ENCODE measurements at places on chromosomes 5 and 9.
A peak's percentile ranks its signal among the peaks of the same experiment; 100 is the strongest.

DNA sequence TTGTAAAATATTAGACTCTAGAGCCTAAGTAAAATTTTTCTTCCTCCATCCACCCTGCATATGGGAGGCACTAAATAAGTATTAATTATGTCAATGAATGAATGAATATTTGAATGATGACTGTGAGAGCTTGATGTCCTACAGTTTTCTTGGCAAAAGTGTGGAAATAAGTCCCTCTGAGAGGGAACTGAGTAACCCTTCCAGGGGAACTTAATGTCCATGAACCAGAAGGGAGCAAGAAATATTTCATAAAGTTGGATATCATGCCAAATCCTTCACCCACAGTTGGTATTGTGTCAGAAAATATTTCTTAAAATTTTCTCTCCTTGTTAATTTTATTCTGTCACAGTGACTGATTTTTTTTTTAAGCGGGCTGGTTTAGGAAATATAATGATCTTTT is 36.6 kb downstream of the NNT start:
- DNase-seq, result no peak

DNA sequence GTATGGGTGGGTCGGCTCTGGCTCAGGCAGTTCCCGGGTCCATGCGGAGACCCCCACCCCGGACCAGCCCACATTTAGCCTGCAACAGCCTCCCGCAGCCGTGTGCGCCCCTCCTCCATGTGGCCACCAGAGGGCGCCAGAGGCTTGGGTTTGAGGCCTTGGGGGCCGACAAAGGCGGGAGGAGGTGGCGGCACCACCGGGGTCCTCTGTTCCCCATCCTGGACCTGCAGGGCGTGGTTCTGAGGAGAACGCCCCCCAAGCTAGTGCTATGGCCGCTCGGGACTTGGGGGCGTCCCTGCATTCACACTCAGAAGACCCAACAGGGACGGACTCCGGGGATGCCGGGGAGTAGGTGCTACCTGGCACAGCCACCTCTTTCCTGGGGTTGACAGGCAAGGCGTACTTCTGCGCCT is 16.5 kb downstream of the ASS1 start:
- peak; percentile 30 for DNase-seq

DNA sequence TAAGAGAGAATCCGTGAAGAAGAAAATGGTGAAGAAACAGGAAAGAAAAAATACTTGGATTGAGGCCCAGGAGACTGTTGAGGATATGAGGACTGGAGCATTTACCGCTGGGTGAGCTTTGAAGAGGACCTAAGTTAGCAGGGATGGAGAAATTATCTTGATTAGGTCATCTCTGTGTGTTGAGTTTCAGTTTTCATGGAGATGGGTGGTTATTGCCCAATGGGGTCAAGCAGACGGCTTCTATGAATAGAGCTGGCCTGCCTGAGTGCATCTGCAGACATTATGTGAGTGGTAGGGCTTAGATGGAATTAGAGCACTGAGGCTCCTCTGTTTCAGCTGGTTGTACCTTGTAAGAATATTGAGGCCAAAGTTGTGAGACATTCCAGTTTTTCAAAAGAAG is 245.4 kb upstream of the FBXL7 start:
- no peak for DNase-seq

- DNase-seq, result no peak
These were observed 15.2 kb upstream of the TGFBI start for GRCh38 chr5:136013559-136013958.

DNA sequence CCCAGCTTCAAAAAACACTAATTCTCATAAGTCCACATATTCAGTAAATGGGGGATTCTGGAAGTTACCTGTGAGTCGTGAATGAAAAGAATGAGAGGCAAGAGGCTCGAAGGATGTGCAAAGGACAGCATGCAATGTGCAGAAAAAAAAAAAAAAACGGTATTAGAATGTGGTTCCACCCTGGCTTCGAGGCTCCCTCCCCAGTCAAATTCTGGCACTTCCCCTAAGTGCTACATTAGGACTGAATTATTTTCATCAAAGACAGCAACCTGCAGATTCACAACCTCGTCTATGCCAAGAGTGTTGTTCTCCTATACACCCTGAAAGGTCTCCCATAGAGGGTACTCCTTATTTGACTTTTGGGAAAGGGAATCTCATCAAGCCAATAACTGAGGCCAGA is 16.5 kb downstream of the CAPSL start:
- DNase-seq, result no peak

All from NCI-H748 treated with DMSO at 0.1 percent for 48 hours (cell line).